ENCODE measurements at places on chromosomes 11 and 22. TPM values are rescaled to one million over a fixed set of nuclear protein-coding genes. Genes with fewer than 3 reads are reported as not detected.

- DNase-seq = no peak
Observed at GRCh38 chr11:84886344-84886743, 740.8 kb downstream of the DLG2 start.

DNA sequence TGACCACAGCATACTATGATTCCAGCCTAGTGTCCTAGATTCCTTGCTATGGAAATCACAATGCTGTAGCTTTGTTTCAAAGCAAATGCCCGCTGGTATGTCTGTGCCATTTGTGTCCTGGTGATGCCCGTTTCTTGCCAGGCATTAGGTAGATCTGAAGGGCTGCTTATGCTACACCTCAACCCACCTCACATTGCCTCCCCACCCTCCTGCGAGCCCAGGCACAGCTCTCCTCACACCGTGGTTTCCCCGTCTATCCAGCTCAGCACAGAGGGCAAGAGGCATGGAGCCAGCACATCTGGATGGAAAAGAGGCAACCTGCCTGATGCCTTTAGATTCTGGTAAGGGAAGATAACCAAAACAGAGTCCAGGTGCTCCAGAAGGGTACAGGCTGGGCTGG is 307.4 kb upstream of the B3GAT1 start:
- DNase-seq = no peak

OR56B1 gene
- not detected for total RNA-seq

DNA sequence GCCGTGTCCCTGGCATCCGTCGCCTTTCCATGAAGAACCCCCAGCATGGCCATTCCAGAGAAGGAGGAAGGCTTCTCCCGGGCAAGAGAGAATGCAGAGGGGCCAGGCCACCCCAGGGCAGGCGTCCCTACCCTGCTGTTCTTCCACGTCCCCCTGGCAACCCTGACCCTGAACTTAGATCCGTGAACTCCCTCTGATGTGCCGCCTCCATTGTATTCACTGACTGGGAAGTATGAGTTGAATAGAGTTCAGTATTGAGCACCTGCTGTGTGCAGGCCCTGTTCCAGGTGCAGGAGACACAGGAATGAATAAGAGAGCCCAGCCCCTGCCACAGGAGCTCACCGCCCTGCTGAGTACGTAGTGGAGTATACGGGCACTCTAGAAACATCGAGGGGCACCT is 29.1 kb upstream of the RELT start:
- DNase-seq = no peak

GRCh38 chr11:58526721-58527120 is 18.8 kb upstream of the OR5B21 start:
- no peak for DNase-seq

DNA sequence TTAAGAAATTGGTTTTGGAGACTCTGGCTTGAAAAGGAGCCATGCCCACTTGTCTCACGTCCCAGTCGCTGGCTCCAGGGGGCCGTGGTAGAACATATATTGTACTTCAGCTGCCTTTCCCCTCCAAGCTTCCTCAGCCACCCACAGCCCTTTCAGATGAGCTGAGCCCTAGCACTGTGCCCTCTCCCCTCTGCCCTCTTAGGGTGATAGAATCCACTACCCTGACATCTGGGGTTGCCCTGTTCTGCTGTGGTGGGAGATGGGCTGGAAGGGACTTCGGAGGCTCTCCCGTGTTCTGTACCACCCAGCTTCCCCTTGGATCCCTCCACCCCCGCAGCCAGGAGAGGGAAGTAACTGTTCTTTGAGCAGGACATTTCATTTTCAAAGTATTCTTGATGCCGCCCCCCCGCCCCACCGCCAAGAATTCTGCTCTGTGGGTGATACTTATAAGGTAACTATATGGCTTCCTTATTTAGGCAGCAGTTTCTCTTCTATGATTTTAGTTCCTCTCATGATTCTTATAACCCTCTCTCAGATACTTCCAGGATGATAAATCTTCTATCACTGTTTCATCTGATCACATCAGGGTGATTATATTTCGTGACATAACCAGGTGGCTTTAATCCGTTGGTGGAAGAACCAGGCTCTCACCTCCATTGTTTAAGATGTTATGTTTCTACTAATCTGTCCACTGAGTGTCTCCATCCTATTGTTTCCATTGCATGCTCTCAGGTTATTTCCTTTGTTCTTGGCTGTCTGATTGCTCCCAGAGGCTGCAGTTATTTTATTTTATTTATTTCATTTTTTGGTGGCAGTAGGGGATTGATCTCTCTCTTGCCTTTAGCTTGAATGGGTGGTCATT is 24.1 kb downstream of the ZBTB16 start:
- DNase-seq = no peak

All from MG63 (cell line).